Left ventricle myocardium inferior (tissue), 1 donor: ENCODE measurements at places on chromosomes 5 and 9. TPM values are rescaled to one million over a fixed set of nuclear protein-coding genes. Genes with fewer than 3 reads are reported as not detected.
A peak's percentile ranks its signal among the peaks of the same experiment; 100 is the strongest.

LAMC3 gene
- total RNA-seq, result 0.66 TPM

GABRA1 gene
- not detected for total RNA-seq

DNA sequence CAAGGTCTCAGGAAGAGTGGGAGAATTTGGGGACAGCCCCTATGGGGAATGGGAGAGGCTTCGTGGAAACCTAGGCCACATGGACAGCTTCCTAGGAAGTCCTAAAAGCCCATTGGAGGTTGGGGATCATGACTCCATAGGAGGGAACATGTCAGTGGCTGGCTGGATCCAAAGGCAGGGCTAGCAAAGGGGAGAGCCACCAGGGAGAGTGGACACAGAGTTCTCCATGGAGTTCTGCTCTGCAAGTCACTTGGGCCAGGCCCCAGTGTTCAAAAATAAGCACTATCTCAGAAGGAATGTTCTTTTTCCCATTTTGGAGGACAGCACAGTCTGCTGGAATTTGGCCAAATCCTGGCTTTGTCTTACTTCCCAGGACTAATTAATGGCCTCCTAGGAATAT is 140.6 kb upstream of the RAD23B start:
- DNase-seq, result peak; percentile 17

- no peak for DNase-seq
These were observed 52.6 kb downstream of the ENC1 start for GRCh38 chr5:74587890-74588289.

SIGMAR1 gene
- 20.0 TPM for total RNA-seq

DNA sequence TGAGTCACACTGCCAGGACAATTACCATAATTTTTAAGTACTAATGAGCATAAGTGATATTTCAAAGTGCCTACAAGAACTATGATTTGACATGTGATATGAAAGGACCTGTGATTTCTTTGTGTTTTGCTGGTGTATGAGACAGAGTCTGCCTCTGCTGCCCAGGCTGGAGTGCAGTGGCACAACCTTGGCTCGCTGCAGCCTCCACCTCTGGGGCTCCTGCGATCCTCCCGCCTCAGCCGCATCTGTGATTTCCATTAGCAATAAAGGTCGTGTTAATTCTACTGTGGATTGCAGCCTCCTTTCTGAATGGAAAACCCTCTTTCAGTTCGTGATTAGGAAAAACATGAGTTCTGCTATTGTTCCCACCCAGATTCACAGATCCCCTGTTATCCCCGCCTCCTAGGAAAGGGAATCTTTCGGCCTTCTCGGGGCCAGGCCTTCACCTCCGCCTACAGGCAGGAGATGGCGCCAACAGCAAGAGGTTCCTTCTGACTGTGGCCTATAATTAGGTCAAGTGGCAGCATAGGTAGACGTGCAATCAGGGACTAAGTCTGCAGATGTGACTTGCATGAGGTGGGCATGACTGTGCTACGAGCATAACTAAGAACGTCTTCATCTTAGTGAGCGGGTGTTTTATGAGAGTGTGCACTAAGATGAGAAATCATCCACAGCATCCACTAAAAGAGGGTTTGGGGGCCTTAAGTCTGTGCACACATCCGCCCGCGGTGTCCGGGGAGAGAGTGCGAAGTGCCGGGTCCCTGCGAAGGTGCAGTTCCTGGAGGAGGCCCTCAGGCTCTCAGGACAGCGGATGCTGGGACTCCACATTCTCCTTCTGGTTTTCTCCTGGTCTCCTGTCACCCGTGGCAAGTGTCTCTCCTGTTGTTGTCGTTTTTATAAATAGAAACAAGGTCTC is 23.1 kb downstream of the TRIM7 start:
- DNase-seq, result peak; percentile 55

DNA sequence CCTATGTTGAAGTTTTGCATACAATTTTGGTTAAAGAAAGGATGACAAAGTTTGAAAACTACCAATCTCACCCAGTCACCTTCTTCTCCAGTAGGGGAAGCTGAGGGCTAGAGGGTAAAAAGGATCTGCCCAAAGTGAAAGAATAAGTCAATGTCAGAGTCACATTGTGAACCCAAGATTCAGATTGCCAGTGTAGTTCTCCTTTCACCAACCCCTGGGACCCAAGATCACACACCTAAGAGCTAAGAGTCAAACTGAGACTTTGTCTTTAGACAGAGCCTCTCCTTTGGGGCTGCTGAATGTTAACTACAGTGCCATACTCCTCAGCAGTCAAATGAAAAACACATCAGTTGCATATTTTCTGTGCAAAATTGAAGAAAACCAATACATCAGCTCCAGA is 210.6 kb downstream of the ATP10B start:
- DNase-seq, result no peak

SLC34A3 gene
- total RNA-seq, result not detected

- no peak for DNase-seq
These were observed 194.5 kb downstream of the HSD17B3 start for GRCh38 chr9:96107436-96107835.
